ENCODE measurements at places on chromosomes 5 and 9.

GRCh38 chr5:161269125-161269524 lies 277.4 kb downstream of the GABRB2 start:
- no peak for DNase-seq

GRCh38 chr9:29220596-29221251 lies 1647.4 kb upstream of the C9orf72 start:
- no peak for DNase-seq

DNA sequence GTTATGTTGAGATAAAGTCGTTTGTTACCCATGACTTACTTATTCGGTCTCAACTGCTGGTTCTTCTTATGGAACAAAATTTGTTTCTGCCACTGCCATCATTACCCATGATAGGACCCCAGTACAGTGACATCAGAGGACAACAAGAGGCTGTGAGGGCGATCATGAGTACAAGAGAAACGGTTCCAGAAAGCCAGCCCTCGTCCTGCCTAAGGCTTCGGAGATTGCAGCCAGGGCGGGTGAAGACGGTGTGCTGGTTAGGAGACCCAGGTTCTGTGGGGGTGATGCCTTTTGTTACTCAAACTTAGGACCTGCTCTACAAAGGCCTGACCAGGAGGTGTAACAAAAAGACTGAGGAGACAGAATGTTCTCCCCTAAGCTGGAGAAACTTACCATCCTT lies 10.9 kb downstream of the FYB1 start:
- DNase-seq: no peak

DNA sequence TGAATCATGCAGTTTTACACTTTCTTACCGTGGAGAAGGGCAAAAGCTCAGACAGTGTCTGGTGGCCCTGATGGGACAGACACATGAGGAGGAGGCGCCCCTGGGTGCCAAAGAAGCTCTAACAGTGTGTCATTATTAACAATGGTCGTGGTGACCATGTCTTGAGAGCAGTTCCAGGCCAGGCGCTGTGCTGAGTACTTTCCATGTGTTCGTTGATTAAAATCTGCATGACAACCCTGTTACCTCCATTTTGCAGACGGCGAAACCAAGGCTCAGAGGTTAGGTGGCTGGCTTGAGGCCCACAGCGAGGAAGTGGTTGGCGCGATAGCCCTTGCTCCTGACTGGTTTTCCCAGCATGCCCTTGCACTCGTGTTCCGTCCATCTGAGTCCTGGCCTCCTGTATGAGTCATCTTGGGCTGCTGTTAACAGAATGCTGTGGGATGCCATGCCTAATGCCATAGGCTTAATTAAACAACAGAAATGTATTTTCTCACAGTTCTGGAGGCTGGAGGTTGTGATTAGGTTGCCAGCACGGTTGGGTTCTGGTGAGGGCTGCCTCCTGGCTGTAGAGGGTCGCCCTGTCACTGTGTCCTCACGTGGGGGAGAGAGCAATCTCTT lies 92.0 kb downstream of the AMBP start:
- no peak for DNase-seq

GRCh38 chr5:158691631-158692255 lies 408.0 kb downstream of the EBF1 start:
- no peak for DNase-seq

DNA sequence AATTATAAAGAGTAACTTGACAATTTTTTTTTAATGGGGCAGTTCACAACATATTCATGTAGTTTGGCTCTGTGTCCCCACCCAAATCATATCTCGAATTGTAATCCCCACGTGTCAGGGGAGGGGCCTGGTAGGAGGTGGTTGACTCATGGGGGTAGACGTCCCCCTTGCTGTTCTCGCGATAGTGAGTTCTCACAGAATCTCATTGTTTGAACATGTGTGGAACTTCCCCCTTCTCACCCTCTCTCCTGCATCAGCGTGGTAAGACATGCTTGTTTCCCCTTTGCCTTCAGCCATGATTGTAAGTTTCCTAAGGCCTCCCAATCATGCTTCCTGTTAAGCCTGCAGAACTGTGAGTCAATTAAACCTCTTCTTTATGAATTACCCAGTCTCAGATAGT lies 40.7 kb downstream of the FBXW11 start:
- DNase-seq: no peak

GRCh38 chr5:53790026-53790425 lies 229.6 kb downstream of the NDUFS4 start:
- DNase-seq: no peak

DNA sequence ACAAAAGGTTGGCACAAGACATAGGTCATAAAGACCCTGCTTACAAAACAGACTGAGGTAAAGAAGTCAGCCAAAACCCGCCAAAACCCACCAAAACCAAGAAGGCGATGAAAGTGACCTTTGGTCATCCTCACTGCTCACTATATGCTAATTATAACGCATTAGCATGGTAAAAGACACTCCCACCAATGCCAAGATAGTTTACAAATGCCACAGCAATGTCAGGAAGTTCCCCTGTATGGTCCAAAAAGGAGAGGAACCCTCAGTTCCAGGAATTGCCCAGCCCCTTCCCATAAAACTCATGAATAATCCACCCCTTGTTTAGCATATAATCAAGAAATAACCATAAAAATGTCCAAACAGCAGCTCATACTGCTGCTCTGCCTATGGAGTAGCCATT lies 27.7 kb downstream of the MLLT3 start:
- DNase-seq: no peak

- no peak for DNase-seq
Observed at GRCh38 chr9:133821601-133822429, 83.7 kb upstream of the SARDH start.

- peak; percentile 18 for DNase-seq
Observed at GRCh38 chr5:138753794-138754698, 821 bp downstream of the CTNNA1 start.

DNA sequence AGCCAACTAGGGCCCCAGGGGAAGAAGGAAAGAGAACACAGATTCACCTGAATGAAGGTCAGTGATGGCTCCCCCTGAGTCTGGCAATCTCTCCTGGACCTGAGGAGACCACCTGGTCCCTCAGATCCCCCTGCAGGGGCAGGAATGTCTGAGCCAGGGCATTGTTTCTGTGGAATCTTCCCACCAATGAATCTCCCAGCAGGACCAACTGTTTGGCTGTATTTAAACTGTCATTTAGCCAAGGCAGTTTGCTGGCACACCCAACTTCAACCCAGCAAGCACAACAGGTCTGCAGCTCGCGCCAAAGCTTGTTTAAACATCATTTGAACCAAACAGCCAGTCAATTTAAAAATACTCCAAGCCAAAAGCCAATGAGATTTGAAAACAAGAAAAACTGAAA lies 92.6 kb downstream of the SH3TC2 start:
- no peak for DNase-seq

GRCh38 chr5:14766584-14766983 lies 102.1 kb downstream of the OTULIN start:
- no peak for DNase-seq

GRCh38 chr9:118336250-118336942 lies 632.2 kb downstream of the TLR4 start:
- DNase-seq: no peak
